Stromal cell of bone marrow (primary cell): ENCODE measurements at places on chromosomes 2 and 18.

- DNase-seq: peak; percentile 57
These were observed 580 bp upstream of the NDUFV2 start for GRCh38 chr18:9101730-9102507.

DNA sequence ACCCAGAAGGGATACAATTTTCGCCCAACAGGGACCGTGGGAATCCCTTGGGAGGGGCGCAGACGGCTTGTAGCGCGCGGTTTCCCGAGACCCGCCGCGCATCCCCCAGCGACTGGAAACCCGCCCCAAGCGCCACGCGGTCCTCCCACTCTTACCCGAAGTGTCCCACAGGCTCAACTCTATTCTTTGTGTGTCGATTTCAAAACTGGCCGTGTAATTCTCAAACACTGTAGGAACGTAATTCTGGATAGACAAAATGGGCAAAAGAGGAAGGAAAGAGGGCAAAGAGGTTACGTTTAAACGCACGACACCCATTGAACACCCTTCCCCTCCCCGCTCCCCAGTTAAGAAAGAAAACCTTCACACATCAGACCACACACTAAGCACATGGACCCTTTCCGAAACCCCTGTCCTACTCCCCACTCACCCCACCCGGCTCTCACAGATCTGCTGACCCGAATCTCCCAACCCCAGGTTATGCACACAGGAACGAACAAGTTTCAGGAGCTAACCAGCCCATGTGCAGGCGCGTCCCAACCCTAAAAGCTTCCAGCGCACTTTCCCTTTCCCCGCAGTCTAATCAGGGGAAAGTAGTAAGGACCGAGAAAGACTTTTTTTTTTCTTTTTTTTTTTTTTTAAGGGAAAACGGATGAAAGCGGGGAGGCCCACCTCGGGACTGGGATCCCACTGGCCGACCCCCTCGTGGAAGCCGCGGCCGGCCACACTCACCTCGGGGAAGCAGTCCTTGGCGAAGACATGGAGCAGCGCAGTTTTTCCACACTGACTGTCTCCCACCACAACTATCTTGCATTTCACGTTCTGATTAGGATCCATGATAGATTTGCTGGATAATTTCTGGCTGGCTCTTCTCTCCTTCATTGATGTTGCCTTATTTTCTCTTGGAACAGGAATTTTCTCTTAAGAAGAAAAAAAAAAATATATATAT, 655 bp downstream of the RND3 start:
- DNase-seq: no peak

DNA sequence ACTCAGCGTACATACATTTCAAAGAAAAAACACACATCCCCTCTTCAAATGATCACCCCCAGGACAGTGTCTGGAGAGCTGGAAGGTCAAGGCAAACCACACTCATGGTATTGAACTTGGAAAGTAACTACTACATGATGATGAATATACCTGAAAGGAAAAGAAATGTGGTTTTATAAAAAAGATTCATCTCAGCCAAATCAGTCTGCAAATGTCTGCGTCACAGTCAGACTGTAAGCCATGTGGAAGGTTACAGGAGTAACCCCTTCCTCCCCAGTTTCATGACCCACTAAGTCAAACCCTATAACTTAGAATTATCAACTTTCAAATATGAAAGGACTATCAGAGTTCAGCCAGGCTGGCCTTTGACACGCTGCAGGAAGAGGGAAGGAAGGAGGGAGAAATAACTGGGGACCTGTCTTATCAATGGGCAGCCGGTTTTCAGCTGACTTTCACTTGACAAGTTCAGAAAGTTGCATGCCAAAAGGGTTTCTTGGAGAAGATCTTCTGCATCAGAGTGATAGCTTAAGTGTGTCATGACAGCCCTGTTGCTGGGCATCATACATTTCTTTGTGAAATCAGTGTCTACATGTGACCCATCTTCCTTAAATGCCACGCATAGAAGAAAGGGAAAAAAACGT, 7.0 kb upstream of the BMP10 start:
- DNase-seq: no peak

DNA sequence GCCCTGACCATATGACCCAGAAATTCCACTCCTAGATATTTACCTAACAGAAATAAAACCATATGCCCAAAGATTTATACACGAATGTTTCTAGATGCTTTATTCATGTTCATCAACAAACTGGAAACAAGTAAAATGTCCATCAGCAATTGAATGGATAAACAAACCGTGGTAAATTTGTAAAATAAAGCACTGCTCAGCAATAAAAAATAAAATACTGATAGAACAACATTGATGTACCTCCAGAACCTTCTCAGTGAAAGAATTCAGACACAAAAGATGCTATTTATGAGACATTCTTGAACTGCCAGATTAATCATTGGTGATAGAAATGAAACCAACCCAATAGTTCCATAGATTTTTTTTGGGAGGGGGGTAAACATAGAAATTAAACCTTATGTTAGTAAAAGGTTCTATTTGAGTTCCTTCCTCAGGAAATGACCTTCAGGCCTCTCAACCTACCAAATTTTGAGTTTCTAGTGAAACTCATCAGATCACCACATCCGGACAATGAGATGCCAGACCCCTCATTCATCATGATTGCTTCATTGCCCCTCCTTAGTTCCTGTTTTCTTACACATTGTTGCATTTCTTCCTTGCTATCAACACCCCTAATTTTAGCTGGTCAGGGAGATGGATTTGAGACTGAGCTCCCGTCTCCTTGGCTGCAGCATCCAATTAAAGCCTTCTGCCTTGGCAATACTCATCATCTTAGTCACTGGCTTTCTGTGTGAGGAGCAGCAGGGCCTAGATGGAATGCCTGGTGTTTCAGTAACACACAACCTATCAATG, 203.5 kb downstream of the LPIN1 start:
- DNase-seq: no peak

DNA sequence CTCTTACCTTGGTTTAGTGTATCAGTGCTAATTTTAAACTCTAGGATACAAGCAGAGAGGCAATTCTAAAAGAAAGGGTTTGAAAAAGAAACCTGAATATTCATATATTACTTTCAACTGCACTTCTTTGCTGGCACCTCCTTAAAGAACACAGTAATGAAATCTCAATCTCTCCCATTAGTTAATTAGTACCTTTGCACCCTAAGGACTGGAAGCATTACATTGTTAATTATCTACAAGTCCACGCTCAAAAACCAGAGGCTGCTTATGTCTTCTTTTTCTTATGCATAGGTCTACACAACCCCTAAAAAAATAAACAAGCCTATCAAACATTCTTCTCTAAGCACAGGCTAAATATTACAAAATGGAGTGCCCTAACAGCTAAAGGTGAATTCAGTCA, 20.2 kb downstream of the EPHA4 start:
- no peak for DNase-seq

DNA sequence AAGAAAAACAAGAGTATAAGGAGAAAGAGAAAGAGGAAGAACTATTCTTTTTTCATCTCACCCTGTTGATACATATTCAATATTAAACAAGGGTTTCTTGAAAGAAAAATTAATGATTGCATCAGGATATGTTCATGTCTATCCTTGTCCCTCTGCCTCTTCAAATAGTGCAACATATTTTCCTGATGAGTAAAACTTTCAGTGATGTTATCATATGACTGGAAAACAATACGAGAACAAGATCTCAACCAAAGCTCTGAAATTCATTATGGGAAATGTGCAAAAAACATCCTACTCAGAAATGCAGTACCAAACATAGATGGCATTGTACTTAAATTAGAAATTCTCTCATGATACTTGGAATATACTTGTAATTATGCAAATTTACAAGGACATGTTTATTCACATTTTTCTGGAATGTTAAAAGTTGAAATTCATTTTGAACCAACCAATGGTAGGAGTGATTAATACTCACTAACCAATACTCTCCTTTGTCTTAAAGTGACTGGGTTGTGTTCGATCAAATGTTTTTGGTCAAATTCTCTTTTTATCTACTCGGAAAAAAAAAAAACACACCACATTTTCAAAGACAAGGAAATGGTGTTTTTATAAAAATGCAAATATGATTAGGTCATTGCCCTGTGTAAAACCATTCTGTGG, 148.9 kb upstream of the GULP1 start:
- peak; percentile 33 for DNase-seq

GRCh38 chr2:197708331-197708730, 3.2 kb downstream of the MARS2 start:
- no peak for DNase-seq

DNA sequence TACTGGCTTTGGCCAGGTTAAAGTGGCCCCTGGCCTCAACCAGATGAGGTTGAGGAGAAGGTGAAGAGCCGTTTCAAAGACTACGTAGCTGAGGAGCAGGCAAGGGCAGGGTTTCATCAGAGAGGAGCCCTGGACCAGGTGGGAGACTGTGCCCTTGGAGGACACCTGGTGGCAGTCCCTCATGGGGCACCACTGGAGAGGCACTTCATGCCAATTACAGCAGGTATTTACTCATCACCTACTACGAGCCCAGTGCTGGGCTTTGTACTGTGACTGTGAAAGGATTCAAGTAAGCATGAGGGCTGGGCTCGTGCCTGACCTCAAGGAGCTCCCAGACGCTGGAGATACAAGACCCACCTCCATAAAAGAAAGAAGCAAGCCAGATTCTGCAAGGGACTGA, 37.6 kb downstream of the SMAD7 start:
- no peak for DNase-seq

- DNase-seq: no peak
These were observed 71.8 kb upstream of the UGP2 start for GRCh38 chr2:63769915-63770314.

DNA sequence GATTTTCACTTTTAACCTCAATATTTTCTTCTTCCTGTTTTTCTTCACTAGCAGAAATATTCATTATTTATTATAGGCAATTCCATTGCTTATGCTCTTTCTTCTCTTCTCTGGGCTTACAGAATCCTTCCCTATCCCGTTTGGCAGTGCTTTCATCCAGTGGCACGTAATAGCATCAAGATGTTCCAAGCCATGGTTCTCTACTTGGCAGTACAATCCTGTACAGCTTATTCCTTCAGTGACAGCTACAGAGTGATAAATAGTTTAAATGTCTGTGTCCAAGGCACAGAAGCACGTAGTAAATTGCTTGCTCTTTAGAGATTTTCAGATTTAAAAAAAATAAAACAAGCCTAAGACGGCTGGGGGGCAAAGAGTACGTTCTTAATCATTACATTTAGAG, 1964.3 kb downstream of the SUCLG1 start:
- no peak for DNase-seq

- DNase-seq: peak; percentile 63
These were observed 184.2 kb upstream of the ZEB2 start for GRCh38 chr2:144703852-144704708.

GRCh38 chr2:109062145-109062858, 66.7 kb upstream of the SH3RF3 start:
- no peak for DNase-seq

GRCh38 chr2:43759195-43759594, 14.6 kb upstream of the DYNC2LI1 start:
- DNase-seq: peak; percentile 74

DNA sequence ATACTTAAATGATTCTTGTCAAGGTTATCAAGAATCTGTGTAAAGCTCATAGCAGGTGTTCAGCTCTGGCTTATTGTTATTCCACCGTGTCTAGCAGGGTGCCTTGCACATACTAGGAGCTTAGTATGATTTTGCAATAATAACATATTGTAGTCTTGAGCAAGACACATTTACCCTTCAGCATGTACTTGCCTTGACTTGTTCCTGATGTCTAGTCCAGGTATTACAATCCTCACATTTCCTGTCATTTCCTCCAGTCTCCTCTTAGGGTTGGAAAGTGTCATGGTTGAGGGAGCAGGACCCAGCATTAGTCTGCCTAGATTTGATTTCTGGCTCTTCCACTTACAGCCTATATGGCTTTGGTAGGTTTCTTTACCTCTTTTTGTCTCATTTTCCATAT, 246.1 kb downstream of the RAD51AP2 start:
- DNase-seq: no peak

- DNase-seq: no peak
These were observed 4.6 kb upstream of the DSG4 start for GRCh38 chr18:31371989-31372388.

DNA sequence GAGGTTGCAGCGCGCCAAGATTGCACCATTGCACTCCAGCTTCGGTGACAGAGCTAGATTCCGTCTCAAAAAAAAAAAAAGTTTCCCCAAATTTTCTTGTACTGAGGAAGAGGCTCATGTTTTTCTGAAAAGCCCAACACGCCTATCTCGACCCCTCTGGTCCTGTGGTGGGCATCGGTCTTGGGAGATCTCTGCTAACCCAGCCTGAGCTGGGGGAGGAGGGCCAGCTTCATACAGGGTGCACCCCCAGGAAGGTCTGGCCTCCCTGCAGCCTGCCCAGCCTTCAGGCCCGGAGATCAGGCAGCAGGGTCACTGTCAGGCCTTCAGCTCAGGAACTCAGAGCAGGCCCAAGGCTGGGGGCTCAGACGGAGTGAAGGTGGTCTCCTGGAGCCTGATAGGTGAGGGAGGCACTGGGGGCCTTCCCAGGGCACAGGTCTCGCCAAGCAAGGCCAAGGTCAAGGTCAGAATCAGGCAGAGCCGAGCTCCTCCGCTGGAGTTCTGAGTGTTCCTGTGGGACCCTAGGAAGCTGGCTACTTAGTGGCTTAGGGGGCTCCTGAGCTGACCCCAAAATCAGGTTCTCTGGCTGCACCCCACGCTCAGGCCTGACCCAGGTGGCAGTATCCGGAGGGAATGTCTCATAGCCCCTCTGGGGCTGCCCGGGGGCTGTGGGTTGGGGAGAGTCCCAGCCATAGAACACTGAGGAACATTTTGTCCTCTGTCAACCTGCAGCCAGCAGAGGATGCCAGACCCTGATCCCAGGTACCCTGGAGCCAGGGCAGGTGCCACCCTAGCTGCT, 37.9 kb upstream of the SMAD7 start:
- DNase-seq: no peak

- DNase-seq: no peak
These were observed 97.0 kb upstream of the REG3G start for GRCh38 chr2:78928502-78928901.

- no peak for DNase-seq
These were observed 71.4 kb upstream of the RNU4ATAC start for GRCh38 chr2:121459291-121459690.

DNA sequence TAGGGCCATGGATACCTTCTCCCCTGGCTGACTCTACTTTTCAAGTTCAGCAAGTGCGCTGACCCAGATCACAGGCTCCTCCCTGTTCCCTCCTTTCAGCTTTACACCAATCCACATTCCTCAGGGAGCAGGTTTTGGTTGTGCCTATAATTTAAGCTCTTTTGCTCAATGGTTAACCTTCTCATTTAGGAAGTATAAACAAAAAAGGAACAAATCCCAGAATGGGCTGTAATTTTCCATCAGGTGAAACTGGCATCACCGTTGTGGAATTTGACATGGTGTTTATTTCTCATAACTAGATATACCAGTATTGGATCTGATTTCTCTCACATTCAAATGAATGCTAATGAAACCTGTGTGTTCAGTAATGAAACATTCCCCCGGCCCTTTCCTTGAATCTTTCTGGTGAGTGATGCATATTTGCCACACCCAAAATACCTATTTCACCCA, 13.6 kb downstream of the STRN start:
- DNase-seq: no peak

- no peak for DNase-seq
These were observed 681.0 kb upstream of the GCFC2 start for GRCh38 chr2:76391678-76392077.

DNA sequence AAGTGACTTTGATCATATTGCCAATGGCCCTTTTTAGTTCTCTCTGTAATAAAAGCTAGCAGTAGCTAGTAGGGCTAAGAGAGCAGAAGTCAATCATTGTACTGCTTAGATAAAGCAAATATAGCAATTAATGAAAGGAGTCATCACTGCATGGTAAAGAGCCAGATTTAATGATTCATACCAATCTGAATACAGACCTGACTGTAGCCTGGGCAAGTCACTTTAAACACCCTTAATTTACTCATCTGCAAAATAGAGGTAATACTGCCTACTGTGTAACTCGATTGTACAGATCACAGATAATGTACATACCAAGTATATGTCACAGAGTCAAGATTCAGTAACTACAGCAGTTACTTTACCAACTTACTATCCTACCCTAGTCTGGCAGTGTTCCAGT, 63.6 kb downstream of the ASXL2 start:
- DNase-seq: peak; percentile 10
